Anterior cingulate cortex (tissue), 58 donors: ENCODE measurements at places on chromosomes 5 and 9.

DNA sequence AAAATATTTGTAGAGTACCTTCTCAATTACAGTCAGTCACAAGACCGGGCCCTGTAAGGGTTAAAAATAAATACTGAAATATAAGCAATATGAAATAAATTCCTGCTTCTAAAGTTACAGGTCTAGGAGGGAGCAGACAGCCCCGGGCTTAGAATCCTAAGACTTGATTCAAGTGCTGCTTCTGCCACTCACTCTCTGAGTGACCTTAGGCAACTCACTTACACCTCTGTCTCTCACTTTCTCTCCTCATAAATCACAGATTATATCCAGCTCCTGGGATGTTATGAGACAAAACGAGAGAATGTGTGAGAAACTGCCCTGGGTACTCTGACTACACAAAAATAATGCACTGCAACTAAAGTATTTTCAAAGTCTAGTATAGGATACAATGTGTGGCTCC lies 101.9 kb downstream of the PDE4D start:
- DNase-seq, result no peak

GRCh38 chr9:30997291-30997690 lies 1387.2 kb upstream of the ACO1 start:
- DNase-seq, result no peak

GRCh38 chr9:127290561-127291065 lies 26.0 kb downstream of the GARNL3 start:
- DNase-seq, result no peak

- no peak for DNase-seq
Observed at GRCh38 chr9:24189986-24190385, 355.7 kb downstream of the IZUMO3 start.

DNA sequence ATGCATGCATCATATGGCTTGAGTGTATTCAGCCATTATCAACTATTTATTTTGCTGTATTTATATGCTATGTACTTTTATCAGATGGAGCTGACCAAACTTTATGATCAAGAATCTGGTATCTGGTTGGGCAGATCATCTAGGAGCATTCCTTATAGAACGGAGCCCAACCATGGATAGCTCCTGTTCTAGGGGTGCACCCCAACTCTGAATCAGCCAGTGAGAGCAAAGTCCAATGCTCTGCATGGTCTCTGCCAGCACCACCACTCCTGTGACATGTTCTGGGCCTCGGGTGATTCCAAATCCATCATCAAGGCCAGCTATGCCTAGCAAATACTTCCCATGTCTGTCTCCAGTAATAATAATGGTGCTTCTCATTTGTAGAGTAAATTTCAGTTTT lies 517.5 kb downstream of the AGTPBP1 start:
- DNase-seq, result no peak

DNA sequence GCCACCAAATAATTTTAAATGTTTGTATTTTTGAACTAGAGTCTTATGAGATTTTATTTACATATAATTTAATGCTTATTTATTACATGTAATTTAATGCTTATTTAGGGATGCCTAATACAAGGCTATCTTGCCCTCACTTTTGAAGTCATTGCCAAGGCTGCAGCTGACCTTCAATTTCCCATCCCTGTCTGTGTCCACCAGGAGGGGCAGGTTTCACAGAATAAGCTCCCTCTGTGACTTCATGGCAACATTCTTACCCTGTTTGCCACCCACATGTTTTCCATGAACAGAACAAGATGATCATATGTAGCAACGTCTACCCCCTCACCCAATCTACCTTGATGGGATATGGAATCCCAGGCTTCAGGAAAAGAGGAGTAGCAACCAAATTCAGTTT lies 27.0 kb downstream of the C5 start:
- DNase-seq, result no peak

- DNase-seq, result peak; percentile 72
Observed at GRCh38 chr9:127877566-127877998, at the start of gene AK1. Gene AK1, minus strand, starts transcription at chr9:127877675. Its CDS starts 3,058 bp downstream, at chr9:127874617.

DNA sequence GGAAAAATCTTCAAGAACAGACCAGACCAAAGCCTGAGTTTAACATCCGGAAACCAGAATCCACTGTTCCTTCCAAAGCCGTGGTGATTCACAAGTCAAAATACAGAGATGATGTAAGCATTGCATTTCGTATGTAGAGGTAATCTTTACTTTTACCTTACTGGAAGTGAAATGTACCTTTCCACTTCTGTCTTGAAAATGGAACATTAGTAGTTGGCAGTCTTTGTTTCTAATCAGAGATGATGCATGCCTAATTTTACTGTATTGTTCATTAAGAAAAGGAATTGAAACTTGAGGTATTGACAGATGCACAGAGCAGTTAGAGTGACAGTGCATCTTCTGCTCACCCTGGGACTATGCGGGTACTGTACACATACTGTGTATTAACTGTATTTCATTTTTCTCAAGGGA lies 34.6 kb downstream of the HABP4 start:
- DNase-seq, result no peak

DNA sequence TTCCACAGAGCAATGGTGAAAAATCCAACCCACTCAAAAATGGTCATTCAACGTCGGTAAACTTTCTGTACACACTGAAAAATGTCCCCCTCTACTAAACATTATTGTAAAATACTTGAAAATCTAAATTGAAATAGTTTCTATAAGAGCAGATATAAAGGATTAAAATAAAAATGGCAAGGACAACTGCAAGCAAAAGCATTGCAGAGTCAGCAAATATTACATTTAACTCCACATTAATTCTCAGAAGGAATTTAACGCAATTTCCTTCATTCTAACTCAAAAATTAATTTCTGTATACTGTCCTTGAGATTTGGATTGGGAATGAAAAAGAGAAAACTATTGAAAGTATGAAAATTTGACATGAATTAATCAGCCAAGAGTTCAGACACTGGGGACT lies 64.4 kb upstream of the SSBP2 start:
- DNase-seq, result no peak

GRCh38 chr5:113663879-113664541 lies 150.5 kb downstream of the YTHDC2 start:
- DNase-seq, result no peak

- DNase-seq, result no peak
Observed at GRCh38 chr9:136512651-136513071, 29.8 kb upstream of the SEC16A start.

- DNase-seq, result no peak
Observed at GRCh38 chr5:98902733-98903132, 26.1 kb downstream of the CHD1 start.

DNA sequence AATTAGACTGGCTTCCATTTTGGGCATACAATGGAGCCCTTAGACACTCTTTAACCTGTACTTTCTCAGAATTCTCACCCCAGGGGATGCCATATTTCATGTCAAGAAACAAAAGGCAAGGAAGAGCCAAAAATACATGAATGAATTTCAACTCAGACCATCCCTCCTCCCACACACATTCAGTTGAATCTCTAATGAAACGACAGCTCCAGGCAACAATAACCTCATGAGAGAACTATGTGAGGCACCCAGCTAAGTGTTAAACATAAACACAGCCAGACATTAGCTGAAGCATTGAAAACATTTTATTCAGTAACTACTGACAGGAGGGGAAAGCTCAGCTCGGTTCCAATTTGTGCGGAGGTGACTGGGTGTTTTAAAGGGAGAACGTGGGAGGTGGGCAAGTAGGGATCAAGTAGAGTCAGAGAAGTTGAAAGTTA lies 1359.1 kb upstream of the CDH9 start:
- no peak for DNase-seq

DNA sequence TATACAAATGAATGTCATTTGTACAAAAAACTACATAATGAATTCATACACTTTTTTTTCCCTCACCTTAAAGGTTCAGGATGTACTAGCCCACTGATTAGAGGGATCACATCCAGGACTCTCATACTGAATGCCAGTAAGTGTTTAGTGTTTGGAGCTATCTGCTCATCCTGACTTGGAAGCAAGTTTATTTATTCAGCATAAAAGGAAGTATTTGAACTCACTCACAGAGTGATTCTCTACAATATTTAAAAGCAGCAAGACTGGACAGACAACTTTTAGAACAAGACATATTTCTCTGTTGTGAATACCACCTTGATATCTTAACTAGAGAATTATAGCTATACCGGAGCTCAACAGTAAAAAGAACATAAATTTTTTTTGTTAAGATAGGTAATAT lies 14.8 kb upstream of the IQGAP2 start:
- no peak for DNase-seq

GRCh38 chr5:127236254-127236653 lies 54.3 kb upstream of the MEGF10 start:
- DNase-seq, result no peak

- DNase-seq, result no peak
Observed at GRCh38 chr9:78406146-78406545, 109.2 kb downstream of the PSAT1 start.

DNA sequence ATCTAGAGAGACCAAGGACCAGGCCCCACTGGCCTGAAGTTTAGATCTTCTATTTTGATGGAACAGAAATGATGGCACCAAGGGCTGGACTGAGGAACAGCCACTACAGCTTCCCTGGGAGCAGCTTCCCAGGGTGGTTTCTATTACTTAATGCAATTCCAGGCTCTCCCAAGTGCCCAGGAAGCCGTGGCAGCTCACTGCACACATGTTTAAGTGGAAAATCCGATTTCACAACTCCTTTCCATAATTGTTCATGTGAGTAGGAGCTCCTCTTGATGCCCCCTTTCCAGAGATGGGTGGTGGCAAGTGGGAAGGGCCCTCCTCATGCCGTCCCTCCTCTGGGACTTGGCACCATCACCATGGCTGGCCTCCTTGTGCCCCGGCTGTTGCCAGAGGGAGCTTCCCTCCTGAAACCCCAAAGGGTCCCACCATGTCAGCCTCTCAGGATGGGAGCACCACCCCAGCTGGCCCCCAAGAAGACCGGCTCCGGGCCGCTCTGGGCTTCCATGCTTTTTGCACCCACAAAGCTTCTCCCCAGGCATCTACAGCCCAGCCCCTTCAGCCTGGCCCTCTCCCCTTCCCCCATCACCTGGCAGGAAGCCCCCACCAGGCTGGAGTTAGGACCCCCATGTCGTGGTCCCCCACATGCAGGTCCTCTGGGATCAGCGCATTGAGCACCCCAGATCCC lies 9.1 kb upstream of the UBAC1 start:
- DNase-seq, result no peak

DNA sequence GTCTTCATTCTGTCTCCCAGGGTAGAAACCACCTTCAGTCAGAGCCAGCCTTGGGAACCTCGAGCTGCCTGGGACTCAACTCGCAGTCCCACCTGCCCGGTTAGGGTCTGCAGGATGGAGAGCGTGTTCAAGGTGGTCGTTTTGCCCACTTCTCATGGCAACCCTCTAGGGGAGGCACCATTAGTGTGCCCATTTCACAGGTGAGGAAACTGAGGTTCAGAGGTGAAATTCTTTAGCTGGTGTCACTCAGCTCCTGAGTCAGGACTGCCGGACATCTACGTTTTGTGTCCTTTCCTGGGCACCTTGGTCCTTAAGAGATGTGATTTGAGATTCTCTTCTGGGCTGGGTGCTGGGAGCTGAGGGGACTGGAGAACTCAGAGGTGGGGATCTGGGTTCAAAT lies 30.0 kb downstream of the DAB2IP start:
- DNase-seq, result no peak

- no peak for DNase-seq
Observed at GRCh38 chr5:150809363-150809762, 30.8 kb downstream of the SMIM3 start.

DNA sequence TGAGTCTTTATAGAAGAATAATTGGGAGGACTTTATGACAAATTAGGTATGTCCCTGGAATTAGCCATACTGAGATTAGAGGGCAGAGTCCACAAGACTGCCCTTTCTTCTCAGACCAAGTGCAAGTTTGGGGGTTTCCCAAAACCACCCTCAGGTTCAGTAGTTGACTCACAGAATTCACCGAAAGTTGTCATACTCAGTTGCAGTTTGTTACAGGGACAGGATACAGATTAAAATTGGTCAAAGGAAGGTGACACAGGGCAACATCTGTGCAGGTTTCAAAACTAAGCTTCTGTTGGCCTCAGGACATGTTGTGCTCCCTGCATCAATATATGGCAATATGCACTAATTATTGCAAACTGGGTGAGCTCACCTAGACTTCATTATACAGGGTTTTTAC lies 3.8 kb downstream of the RANBP17 start:
- no peak for DNase-seq

DNA sequence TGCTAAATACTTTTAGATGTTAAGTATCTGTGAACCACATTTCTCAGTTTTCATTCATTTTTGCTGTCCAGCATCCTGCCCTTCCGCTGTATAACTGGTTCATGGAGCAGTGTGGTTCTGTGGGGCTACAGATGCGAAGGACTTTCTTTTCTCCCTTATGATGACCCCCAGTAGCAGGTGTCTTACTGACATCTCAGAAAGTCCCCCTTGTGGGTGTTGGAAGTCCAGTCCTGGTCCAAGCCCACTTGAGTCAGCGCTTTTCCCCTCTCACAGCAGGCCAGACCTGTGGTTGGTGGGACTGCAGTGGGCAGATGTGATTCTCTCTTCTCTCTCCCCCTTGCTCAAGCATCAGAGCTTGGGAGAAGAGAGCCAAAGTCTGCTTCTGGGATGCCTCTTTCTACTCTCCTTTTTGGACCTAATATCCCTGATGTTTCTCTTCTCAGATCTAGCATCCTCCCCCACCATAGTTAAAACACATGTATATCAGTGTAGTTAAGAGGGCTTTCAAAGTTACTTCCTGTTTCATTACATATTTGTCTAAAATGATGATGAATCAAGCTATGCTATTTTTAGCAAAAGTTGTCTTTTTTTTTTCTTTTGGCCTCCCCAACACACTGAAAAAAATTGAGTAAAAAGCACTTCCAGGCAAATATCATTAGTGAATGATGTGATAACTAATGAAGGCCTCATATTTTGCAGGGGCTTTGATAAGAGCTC lies 119.5 kb upstream of the ZNF618 start:
- DNase-seq, result no peak

DNA sequence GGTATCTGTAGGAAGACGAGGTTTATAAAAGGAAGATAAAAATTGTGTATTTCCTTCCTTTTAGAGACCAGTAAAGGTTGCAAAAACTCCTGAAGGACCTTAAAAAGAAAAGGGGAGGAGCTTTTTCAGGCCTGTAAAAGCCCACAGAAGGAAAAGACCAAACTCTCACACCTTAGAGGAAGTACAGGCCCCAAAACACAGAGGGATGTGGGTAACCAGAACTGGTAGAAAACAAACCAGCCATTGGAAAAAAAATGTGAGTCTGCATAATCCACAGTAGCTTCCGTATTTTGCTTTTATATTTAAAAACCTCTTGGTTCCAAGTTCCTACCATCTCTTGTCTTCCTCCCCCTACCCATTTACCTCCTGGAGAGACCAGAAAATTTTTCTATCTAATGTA lies 8.5 kb downstream of the GIN1 start:
- no peak for DNase-seq

DNA sequence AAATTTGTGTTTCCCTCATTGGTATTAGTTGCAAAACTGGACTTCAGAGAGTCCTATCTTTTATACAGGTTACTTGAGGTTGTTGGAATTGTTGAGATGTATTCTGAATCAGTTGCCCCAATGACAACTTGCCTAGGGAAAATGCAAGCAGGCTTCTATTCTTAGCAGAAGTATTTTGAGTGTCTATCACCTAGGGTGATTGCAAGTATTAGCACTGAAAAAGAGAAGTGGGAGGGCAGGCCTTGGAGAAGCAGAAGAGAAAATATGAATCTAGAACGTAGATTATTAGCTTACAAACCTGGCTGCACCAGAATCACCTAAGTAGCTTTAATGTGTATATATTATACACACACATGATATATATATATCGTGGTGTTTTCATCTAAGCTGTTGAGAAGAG lies 43.2 kb downstream of the ADAMTS12 start:
- no peak for DNase-seq

- DNase-seq, result no peak
Observed at GRCh38 chr5:39363217-39363616, 1.1 kb downstream of the C9 start.
